HCEC 1CT (cell line): ENCODE measurements at places on chromosomes 12 and 14.

DNA sequence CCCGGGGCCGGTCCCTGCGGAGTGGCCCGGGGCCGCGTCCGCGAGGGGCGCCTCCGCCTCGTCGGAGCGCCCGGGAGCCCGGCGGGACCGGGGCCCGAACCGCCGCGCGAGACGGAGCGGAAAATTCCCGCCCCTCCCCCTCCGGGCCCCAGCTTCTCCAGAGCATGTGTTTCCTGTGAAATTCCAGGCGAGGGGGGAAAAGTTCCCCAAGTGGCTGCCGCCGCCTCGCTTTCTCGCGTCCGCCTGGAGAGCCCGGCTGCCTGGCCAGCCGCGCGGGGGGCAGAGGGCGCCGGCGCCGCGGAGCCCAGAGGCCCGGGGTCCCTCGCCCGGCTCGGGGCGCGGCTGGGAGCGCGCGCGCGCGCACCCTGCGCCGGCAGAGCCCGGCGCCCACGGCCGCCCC lies 904 bp downstream of the CACNA1C start:
- DNase-seq = peak; percentile 21

GRCh38 chr14:76742966-76743365 lies 18.3 kb upstream of the VASH1 start:
- no peak for DNase-seq

- peak; percentile 20 for DNase-seq
Measured at GRCh38 chr14:88937706-88938105, 113.3 kb downstream of the TTC8 start.

- DNase-seq = no peak
Measured at GRCh38 chr12:67759829-67760228, 111.3 kb downstream of the DYRK2 start.

DNA sequence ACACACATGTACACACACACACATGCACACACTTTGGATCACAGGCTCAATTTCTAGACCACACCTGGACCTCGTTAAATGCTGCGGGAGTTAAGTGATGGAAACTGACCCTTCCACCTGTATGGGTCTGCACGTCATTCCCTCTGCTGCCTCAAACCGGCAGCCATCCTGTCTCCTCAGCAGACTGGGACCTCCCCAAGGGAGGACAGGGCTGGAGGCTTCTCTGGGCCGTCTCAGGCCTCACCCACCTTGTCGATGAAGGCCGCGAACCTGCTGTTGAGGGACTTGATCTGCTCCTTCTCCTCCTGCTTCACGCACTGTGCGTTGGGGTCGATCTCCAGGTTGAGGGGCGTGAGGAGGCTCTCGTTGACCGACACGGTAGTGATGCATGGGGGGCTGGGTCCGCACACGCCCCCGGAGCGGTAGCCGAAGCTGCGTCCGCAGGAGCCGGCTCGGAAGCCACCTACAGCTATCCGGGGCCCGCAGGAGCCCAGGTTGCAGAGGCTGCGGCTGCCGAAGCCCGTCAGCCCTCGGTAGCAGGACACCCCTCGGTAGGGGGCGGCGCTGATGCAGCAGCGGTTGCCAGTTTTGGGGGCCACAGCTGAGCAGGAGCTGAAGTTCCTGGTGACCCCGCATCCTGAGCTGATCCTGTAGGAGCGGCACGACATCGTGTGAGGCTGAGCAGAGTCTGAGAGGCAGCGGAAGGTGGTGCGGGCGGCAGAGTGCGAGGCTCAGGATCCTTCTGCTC lies at the start of gene KRT85:
Gene KRT85, minus strand, starts transcription at position 744 of the 748 bp plus-strand sequence. Its CDS starts 76 bp downstream, at position 668.
- DNase-seq = no peak

GRCh38 chr12:72694193-72694592 lies 422.0 kb downstream of the TRHDE start:
- no peak for DNase-seq

GRCh38 chr12:109820816-109821381 lies 12.3 kb downstream of the TRPV4 start:
- no peak for DNase-seq

DNA sequence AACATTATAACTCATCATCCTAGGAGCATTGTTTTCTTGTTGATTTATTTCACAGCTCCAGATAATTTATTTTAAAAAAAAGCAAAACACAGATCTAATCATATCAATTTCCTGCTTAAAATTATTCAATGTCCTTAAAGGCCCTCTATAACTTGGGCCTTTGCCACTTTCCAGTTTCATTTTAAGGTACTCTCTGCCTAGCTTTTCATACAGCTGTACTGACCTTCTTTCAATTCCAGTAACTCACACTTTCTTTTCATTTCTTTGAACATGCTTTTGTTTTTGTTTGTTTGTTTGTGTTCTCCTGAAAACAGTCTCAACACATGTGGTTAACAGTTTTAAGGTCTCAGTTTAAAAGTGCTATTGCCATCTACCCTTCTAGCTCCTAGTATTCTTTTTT lies 281.9 kb downstream of the ACSS3 start:
- DNase-seq = no peak

DNA sequence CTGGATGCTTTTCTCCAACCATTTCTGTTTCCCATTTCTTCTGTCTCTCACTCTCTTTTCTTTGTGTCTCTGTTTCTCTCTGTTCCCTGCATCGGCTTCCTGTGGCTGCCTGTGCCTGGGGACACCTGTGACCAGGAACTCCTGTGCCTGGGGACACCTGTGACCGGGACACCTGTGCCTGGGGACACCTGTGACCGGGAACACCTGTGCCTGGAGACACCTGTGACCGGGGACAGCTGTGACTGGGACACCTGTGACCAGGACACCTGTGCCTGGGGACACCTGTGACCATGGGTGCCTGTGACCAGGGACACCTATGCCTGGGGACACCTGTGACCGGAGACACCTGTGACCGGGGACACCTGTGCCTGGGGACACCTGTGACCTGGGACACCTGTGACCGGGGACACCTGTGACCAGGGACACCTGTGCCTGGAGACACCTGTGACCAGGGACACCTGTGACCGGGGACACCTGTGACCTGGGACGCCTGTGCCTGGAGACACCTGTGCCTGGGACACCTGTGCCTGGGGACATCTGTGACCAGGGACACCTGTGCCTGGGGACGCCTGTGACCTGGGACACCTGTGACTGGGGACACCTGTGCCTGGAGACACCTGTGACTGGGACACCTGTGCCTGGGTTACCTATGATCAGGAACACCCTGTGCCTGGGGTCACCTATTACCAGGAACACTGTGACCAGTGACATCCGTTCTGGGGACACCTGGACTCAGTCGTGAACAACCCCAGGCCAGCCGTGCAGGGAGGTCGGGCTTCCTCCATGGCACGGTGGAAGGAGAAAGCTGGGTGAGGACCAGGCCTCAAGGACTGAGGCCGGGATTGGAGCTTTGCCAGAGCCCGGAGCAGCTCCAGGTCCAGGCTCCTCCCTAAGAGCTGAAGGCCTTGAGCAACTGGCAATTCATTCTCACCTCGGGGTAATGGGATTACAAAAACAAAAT lies 23.4 kb upstream of the FBRSL1 start:
- no peak for DNase-seq

GRCh38 chr12:66879409-66879808 lies 200.5 kb upstream of the GRIP1 start:
- no peak for DNase-seq

DNA sequence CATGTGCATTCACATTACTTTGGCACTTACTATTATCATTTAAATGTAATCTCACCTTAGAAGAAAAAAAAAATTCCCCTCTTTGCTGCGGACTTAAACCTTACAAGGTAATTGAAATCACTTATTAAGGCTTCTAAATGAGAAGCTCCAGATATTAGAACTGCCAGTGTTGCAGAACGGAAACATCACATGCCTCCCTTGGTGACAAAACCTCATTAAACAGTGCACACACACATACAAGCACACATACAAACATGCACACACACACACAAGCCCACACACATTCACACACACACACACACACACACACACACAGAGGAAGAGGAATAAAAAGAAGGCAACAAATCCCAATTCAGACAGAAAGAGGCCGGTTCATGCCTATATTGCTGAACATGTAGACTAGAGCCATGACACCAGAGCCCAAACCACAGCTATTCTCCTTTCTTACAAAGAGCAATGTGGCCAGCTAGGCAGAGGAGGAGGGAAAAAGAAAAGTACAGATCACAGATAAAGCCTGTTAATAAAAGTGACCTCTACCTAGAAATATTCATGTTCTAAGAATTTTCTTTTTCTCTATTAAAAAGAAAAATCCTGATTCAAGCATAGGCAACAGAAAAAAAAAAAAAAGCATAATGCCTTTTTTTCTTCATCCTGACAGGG lies 405.2 kb upstream of the FLRT2 start:
- no peak for DNase-seq

GRCh38 chr12:104958805-104959334 lies 780 bp upstream of the SLC41A2 start:
- no peak for DNase-seq

DNA sequence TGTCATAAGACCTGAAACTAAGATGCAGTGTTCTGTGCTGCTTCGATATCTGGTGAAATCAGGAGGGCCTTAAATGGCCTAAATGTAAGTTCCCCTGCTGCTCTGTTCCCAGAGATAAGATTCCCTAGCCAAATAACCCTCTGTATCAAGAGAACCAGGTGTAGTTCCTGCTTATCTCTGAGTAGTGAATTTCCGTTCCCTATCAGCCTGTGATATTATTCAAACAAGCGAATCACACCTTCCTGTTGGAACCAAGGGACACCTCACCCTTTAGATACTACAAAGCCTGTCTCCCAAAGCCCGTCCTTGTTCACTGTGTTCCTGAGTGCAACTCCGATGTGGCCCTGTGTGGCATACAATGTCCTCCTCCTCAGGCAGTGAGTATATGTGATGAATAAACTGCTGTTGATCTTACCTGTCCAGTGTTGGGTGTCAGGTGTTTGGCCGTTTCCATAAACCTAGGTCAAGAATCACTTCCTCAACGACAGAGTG lies 52.2 kb upstream of the COCH start:
- no peak for DNase-seq

DNA sequence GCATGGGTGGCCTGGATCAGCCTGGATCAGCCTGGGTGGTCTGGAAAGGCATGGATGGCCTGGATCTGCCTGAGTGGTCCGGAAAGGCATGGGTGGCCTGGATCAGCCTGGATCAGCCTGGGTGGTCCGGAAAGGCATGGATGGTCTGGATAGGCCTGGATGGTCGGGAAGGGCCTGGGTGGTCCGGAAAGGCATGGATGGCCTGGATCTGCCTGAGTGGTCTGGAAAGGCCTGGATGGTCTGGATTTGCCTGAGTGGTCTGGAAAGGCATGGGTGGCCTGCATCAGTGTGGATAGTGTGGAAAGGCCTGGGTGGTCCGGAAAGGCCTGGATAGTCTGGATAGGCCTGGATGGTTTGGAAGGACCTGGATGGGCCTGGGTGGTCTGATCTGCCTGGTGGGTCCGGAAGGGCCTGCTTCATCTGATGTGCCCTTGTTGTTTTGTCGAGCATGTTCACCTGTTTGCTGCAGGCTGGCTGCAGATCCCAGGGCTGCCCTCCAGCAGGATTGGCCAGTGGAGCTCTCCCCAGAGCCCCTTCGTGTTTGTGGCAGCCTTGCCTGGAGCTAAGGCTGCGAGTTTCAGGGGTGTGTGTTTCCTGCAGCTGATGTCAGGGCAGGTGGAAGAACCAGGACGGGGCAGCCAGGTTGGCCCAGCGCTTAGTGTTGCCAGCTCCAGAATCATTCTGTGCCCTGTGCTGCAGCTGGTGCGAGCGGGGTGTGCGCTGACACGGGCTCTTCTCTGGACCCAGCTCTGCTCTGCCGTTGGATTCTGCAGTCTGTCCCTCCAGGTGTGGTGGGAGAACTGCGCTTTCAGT lies 19.3 kb upstream of the TEX22 start:
- DNase-seq = no peak

- DNase-seq = no peak
Measured at GRCh38 chr12:112939761-112940381, 1.6 kb downstream of the OAS3 start.

GRCh38 chr12:92600052-92600451 lies 102.7 kb upstream of the PLEKHG7 start:
- DNase-seq = no peak

GRCh38 chr12:108955225-108955835 lies 65.5 kb downstream of the SVOP start:
- no peak for DNase-seq

GRCh38 chr14:59147007-59147406 lies 41.5 kb upstream of the DAAM1 start:
- no peak for DNase-seq

DNA sequence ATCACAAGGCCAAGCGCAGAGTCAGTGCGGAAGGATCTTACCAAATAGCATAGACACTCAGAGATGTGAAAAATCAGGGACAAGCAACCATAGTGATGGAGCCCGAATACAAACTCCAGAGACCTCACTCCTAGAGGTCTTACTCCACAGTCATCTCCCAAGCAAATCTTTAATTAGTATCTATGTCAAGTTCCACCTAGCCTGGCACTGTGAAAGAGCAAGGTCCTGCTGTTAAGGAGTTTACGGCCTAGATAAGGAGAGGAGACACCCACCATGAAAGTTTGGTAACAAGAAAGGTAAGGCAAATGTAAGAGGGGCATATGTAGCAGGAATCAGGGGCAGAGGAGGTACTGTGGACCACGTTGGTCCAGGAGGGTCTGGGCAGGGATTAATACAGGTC lies 7.4 kb upstream of the PLEKHG6 start:
- no peak for DNase-seq

DNA sequence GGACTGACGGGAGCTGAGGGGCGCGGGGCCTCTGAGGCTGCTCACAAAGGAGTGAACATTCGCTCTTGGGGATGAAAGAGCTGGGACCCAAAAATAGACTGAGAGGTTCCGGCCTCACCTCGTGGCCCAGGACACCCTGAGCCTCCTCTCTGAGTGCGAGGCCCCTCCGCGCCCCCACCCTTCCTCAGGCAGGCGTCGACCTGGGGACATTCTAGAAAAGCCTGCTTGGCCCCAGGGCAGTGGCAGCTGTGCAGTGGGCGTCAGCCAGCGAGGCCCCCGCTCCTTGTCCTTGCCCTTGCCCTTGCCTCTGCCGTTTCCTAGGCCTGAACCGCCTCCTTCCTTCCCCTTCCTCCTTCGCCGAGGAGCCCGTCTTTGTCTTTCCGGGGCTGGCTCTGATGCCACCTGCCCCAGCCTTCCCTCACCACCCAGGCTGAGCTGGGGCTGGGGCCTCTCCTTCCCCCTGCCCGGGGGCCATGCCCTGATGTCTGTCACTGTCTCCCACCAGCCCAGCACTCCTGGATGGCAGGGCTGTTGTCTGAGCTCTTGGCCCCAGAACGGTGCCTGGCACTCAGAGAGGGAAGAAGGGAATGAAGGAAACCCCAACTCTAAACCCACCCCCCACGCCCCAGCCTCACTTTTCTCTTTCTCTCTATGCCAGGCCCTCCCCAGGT lies 208.2 kb upstream of the RTL1 start:
- no peak for DNase-seq

- DNase-seq = no peak
Measured at GRCh38 chr14:61343991-61344405, 22.6 kb downstream of the PRKCH start.

GRCh38 chr14:75278422-75279152 lies at the start of gene FOS:
FOS (plus strand) TSS chr14:75278828; CDS start chr14:75278983, 155 bp downstream.
- peak; percentile 90 for DNase-seq
